ENCODE measurements at places on chromosomes 6 and 20.
A peak's percentile ranks its signal among the peaks of the same experiment; 100 is the strongest.

DNA sequence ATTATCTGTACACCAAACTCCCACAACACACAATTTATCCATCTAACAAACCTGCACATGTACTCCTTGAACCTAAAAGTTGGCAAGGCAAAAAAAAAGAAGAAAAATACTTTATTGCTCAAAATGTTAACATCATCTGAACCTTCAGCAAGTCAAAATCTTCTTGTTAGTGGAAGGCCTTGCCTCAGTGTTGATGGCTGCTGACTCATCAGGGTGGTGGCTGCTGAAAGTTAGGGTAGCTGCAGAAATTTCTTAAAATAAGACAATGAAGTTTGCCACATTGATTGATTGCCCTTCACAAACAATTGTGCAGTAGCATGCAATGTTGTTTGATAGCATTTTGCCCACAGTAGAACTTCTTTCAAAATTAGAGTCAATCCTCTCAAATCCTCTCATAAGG, 2.7 kb upstream of the WFDC11 start:
- DNase-seq, result no peak

GRCh38 chr20:22312744-22313346, 271.5 kb downstream of the FOXA2 start:
- peak; percentile 81 for DNase-seq

DNA sequence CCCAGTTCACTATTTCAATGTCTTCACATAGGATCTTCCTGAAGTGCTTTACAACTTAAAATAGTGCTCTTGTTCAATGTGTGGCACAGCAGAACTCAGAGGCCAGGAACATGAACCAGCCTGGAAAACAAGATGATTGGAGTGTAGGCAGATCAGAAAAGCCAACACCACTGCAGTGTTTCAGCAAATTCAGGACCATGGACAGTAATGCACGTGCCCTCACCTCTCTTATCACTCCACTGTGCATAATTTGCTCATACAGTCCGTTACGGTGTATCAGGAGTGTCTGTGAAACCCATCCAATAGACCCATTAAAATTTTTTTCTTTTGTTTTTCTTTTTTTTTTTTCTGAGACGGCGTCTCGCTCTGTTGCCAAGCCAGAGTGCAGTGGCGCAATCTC, 27.6 kb upstream of the HACE1 start:
- peak; percentile 76 for DNase-seq

DNA sequence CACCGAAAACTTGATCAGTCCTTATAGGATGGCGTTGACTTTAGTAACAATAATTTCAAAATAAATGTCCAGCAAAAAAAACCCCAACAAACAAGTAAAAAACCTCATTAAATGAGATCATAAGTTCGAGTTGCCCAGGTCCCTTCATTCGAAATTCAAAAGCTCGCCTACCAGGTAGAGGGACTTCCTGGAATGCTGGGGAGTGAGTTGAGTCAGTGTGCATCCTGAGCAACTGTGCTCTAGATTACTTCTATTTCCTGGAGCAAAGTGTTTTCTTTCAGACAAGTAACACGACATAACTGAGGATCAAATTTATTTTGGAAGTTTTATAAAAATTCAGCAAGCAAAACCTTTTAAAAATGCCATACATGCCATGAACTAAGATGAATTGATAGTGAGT, 511.9 kb upstream of the CITED2 start:
- no peak for DNase-seq

DNA sequence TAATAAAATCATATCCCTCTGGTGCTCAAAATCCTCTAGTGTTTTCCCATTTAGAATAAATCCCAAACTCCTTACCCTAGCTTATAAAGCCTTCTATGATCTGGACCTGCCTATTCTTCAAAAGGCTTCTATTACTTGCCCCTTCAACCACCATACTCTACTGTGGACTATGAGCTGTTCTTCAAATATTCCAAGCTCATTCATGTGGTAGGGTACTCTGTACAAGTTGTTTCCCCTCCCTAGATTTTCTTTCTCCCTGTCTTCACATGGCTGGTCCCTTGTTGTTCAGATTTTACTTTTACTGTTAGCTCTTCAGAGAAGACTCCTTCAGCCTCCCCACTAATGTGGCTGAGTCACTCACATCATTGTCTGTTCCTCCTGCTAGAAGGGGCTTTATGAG, 193.2 kb downstream of the OGFRL1 start:
- no peak for DNase-seq

- no peak for DNase-seq
These were observed 159.0 kb downstream of the GMDS start for GRCh38 chr6:2086326-2086965.

GRCh38 chr6:166499350-166500163, 86.9 kb downstream of the RAMACL start:
- no peak for DNase-seq

DNA sequence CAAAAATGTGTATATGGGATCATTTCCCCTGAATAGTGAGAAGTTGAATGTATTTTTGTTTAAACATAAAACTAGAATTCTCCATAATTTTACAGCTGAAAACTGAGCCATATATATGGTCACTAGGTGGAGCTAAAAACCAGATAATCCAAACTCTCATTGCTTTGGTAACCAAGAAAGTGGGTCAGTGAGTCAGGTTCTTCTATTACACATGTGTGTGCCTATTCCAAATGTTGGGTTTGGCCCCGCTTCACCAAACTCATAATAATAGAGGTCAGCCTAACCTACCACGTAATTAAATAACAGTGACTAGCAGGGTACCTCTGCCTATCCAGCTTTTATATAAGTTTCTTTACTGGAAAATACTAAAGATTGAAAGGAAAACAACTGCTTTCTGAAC, 19.3 kb upstream of the RNGTT start:
- peak; percentile 78 for DNase-seq

DNA sequence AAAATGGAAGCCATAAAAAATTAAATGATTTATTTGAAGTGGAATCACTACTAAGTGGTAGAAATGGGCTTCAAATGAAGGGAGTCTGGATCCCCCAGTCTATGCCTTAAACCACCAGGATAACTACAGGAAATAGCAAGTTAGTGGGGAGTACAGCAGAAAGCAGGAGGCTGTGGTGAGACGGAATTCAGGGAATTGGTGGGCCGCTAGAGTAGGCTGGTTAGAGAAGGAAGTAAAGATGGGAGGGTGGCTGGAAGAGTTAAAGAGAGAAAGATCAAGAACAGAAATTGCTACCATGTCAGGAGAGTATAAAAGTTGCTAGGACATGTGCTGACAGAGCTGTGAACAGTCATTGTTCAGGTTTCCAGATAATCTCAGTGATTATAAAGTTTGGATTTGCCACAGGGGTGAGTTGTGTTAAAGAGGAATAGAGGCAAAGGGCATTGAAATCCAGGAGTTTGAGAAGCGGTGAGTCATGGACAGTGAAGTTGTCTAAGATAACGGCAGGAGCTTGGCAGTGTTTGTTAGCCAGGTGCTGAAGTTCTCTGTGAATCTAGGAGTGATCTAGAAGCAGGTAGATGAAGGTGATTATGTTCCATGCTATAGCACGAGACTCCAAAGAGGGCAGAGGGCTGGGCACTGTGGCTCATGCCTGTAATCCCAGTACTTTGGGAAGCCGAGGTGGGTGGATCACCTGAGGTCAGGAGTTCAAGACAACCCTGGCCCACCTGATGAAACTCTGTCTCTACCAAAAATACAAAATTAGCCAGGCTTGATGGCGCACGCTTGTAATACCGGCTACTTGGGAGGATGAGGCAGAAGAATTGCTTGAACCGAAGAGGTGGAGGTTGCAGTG, 13.7 kb upstream of the HINT3 start:
- no peak for DNase-seq
